ENCODE measurements at places on chromosomes 4 and X.

DNA sequence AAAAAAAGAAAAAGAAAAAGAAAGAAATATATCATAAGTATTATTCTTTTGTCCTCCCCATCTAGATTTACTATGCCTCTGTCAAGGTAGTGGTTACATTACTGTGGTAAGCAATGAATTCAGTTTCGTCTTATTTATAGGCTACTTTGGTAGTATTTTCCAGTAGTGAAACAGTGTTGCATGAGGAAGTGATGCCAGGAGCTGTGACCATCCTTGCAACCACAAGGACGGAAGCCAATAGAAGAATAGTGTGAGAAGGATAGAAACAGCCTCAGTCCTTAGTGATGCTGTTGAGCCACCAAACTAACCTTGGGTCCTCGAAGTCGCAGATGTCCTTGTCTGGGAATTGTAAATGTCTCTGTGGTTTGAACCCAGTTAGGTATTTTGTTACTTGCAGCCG lies 328.5 kb downstream of the PPP3CA start:
- DNase-seq, result no peak

DNA sequence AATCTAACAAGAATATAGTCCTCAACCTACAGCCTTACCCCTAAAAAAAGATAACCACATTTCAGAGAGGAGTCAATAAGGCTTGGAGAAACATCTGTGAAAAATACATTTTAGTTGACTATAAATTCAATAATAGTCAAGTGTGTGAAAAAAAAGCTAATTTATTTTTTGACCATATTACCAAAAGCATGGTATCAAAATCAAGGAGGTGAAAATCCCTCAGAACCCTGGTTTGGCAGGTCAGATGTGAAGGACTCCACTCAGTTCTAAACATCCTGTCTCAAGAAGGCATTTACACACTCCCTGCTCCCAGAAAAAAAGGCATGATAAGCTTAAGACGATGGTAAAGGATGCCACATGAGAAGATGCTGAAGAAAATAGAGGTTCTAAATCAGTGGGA lies 745.1 kb upstream of the TENM3 start:
- no peak for DNase-seq

DNA sequence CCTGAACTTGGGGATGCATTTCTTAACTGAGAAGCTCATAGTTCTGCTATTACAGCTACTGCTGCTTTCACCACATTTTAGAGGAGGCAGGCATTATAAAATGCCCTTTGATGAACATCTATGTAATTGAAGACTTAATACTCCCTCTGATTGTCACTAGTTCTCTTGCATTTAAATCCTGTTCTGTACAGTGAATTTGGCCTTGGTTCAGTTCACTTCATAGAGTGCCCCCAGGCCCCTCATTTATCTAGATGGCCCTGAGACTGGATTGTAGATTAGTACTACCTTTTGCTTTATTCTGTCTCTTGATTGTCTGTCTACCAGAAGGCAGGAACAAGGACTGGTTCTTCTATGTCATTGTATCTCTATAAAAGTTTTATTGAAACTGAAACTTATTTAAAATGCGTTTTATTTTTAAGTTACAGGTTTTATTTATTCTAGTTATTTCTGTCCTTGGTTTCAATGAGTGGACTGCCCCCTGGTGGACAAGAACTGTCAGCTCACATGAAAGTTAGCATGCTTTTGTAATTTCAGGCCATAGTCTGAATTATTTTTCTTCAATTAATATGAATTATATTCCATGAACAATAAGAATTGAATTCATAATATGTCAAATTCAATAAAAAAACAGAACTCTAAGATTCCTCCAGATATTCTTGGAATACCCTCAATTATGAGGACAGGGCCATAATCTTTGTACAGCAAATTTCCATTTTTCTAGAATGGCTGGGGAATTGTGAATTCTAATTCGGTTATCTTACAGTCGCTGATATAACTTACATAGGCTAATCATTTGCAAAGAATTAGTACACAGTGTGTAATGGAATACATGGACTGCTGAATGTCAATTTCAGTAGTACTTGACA lies 47.2 kb upstream of the TMEM33 start:
- DNase-seq, result peak; percentile 36

DNA sequence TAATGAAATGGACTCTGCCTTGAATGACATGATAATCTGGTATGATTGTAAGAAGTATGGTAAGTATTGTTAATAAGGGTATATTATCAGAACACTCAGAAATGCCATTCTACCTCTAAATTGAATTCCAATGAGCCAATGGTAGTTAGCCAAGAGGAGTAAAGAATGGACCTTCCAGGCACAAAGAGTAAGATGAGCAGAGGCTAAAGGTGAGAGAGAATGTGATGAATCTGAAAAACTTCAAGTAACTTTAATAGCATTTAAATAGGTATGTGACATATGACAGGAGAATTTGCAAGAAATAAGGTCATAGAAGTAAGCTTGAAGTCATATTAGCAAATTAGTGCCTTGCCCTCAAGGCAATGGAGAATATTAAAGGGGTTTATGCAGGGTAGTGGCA lies 152.4 kb downstream of the BANK1 start:
- no peak for DNase-seq

DNA sequence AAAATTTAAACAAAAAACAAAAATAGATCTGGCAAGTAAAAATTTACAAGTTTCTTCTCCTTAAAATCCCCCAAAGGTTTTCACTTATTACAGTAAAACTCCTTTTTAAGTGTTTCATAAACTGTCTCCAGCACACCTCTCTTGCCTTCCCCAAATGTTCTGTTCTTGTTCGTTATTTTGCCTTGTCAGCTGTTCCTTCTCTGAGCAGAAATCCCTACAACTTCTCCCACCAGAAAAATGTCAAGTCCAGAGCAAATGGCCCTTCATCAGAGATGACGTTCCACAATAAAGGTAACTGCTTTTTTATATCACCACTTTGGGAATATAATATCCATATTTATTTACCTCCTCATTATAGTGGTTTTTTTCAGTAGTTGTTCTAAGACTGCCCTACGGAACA lies 432.1 kb downstream of the ADAM29 start:
- no peak for DNase-seq

DNA sequence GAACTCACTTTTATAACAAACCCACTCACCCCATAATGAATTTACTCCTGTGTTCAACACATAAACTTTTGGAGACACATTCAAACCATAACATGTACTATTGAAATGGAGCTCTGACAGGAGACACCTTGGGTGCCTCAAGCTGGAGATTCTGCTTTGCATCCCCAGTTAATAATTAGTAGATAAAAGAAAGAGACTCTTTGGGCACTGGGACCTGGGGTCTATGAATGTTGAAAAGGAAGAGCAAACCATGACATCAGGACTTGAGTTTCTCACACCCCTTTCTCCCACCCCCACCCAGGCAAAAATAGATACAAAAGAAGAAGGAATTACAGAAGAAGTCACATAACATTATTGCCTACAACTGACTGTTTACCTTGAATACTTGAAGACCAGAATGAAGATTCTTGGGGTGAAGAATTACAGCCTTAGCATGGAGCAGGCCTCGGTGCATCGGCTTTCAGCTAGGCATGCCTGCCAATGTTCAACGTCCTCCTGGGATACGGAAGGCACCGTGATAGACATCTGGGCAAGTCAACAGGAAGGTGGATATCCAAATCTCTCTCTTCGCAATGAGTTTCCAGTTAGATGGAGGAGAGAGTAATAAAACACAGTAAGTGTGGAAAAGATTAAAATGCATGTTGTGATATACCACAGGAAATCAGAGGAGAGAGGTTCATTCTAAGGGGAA lies 316.0 kb downstream of the TRIML1 start:
- no peak for DNase-seq

GRCh38 chr4:75287738-75288517 lies 226.3 kb downstream of the RCHY1 start:
- DNase-seq, result no peak

GRCh38 chr4:182678590-182678989 lies 238.6 kb downstream of the DCTD start:
- no peak for DNase-seq

- no peak for DNase-seq
Measured at GRCh38 chr4:147175460-147176025, 229.9 kb upstream of the TTC29 start.

DNA sequence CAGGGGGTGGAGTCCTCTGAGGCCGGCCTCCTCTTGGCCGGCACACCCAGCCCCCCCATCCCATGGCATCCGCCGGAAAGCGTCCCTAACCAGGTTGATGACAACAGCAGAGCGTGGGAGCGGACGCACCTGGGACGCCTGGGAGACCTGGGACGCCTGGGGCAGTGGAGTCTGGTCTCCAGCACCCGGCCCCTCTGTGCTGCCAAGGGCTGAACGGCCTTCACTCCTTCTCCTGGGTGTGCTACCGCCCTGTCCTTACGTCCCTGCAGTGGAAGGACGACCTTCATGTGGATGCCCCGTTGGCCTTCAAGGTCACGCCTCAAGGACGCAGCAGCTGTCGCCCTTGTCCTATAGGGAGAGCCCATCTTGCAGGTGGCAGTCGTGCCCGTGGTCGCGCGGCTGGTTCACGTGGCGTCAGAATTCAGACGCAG lies 26.9 kb downstream of the NKX1-1 start:
- DNase-seq, result no peak

- no peak for DNase-seq
Measured at GRCh38 chrX:109782994-109783700, 50.1 kb upstream of the ACSL4 start.

DNA sequence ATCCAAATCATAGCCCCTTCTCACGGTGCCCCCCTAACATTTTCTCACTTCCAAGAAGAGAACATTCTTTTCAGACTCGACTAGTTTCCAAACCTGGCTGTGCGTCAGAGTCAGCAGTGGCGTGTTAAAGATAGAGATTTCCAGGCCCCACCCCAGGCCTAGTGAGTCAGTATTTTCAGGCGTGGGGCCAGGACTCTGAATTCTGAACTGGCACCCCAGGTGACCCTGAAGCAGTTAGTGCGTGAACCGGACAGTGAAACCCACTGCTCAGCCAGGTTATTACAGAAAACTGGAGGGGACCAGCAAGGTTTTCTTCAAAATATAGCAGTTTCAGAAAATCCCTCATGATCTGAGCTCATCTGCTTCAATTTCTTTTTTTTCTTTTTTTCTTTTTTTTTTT lies 35.0 kb upstream of the BCOR start:
- DNase-seq, result peak; percentile 80

DNA sequence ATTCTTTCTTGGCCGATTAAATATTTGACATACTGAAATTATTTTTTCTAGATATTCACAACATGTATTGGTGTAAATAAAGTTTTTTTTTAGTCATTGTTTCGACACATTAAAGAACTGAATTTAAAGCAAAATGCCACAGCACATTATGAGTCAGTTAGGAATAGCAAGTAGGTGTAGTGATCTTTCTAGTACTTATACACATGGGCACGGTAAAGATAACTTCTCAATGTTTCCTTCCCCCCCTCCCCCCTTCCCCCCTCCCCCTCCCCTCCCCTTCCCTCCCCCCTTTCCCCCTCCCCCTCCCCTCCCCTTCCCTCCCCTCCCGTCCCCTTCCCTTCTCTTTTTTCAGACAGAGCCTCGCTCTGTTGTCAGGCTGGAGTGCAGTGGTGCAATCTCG lies 1269.9 kb downstream of the ADGRL3 start:
- DNase-seq, result no peak

DNA sequence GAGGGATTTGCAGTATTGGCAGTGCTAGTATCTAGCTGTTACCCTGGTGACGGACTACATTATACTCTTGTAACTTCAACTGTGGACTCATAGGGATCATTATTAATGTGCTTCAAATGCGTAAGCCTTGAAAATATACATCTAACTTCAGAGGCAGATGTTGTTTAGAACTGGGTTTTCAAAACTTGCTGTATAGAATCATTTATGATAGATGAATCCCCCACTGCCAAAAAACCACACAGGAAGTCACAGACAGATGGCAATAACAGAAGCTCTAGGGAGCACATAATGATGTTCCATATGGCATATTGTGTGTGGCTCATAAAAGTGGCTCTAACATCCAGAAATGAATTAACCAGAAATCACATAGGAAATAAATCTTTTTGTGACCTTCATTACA lies 62.3 kb upstream of the RELL1 start:
- DNase-seq, result no peak

GRCh38 chr4:164058776-164059445 lies 564.4 kb downstream of the TMA16 start:
- no peak for DNase-seq

Data from ovary (tissue), 10 donors.